Camera-type eye (tissue), 1 donor: ENCODE measurements at places on chromosomes 16 and 17. TPM values are rescaled to one million over a fixed set of nuclear protein-coding genes. Genes with fewer than 3 reads are reported as not detected.

TEKT5 gene
- 0.44 TPM for total RNA-seq

HSD17B2 gene
- total RNA-seq: 34.0 TPM

CCDC200 gene
- not detected for total RNA-seq

KRT15 gene
- 80.3 TPM for total RNA-seq

C16orf92 gene
- total RNA-seq: not detected

DRG2 gene
- 36.7 TPM for total RNA-seq

CCL2 gene
- 15.1 TPM for total RNA-seq
